Ovary (tissue), 10 donors: ENCODE measurements at places on chromosomes 4 and X. TPM values are rescaled to one million over a fixed set of nuclear protein-coding genes. Genes with fewer than 3 reads are reported as not detected.

- no peaks in the 10 kb centered on the region for H3K27me3 ChIP-seq
- no peaks in the 10 kb centered on the region for H3K4me1 ChIP-seq
- H3K27ac ChIP-seq, result no peak overlapping the region
- H3K36me3 ChIP-seq, result no peaks in the 10 kb centered on the region
- DNase-seq, result no peak
- H3K4me3 ChIP-seq, result no peak overlapping the region
These were observed 45.3 kb downstream of the SHOX start for GRCh38 chrX:675955-676295.

FAM120C gene
- total RNA-seq, result 9.4 TPM

GRCh38 chr4:146235654-146236177 is 21.4 kb downstream of the REELD1 start:
- DNase-seq, result no peak
- H3K4me3 ChIP-seq, result no peak overlapping the region
- H3K27me3 ChIP-seq, result no peaks in the 10 kb centered on the region
- no peaks in the 10 kb centered on the region for H3K36me3 ChIP-seq

DNA sequence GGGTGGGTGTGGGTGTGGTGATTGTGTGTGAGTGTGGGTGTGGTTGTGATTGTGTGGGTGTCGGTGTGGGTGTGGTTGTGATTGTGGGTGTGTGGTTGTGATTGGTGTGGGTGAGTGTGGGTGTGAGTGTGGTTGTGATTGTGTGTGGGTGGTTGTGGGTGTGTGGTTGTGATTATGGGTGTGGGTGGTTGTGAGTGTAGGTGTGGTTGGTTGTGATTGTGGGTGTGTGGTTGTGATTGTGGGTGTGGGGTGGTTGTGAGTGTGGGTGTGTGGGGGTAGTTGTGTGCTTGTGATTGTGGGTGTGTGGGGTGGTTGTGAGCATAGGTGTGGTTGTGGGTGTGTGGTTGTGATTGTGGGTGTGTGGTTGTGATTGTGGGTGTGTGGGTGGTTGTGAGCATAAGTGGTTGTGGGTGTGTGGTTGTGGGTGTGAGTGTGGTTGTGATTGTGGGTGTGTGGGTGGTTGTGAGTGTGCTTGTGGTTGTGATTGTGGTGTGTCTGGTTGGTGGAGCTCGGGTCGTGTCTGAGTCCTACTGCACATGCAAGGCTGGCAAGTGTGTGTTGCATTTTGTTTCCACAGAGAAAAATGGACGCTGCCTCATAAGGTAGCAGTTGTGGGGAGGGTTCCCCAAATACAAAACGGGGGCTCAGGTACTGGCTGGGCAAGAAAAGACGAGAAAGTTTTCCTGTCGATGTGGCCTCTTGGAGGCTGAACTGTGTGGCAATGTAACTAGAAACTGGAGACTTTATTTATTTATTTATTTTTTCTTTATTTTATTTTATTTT is 116.7 kb downstream of the UBE2K start:
- H3K27ac ChIP-seq, result no peak overlapping the region
- no peak for DNase-seq
- H3K27me3 ChIP-seq, result no peaks in the 10 kb centered on the region
- no peaks in the 10 kb centered on the region for H3K36me3 ChIP-seq
- H3K4me1 ChIP-seq, result no peaks in the 10 kb centered on the region

DNA sequence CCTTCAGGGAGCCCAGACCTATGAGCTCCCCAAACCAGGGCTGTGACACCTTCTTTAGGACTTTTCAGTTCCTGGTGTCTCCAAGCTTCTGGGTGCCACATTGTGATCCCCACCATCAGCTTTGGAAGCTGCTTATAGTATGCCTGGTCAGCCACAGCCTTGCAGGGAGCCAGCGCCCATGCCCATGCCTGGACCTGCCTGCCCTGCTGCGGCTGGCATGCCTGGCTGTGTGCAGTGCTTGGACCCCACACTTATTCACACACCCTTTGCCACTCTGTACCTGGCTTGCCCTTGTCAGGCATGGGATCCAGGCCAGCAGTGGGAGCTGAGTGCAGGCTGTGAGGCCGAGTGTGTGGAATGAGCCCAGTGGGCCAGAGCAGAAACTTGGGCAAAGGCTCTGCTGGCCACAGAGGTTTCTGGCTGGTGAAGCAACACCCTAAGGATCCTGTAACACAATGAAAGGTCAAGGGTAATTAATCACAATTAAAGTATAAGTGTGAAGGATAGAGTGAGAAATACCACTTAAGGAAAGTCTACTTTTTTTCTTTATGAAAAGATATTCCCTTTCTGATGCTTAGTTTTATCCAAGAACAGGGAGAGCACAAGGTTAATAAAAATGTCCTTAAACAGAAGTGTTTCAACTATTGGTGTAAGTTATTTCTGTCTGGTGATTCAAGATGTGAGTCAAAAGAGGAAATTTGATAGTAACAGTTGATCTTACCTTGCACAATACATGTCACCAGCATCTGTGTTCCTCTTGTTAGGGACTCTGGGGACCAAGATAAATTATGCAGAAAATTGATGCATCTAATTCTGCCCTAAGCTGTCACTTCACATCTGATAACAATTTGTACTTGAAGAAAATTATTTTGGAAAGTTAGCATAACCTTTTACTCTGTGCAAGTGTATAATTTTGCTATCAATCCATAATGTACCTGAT is 161.8 kb downstream of the FAM47A start:
- no peaks in the 10 kb centered on the region for H3K4me1 ChIP-seq
- H3K36me3 ChIP-seq, result no peaks in the 10 kb centered on the region
- DNase-seq, result no peak
- no peak overlapping the region for H3K27ac ChIP-seq
- H3K27me3 ChIP-seq, result no peaks in the 10 kb centered on the region

- H3K27me3 ChIP-seq, result no peaks in the 10 kb centered on the region
- no peak overlapping the region for H3K27ac ChIP-seq
- H3K4me3 ChIP-seq, result no peak overlapping the region
- H3K4me1 ChIP-seq, result peaks cover 6% of the 10 kb centered on the region
These were observed 30.4 kb downstream of the ELF4 start for GRCh38 chrX:130079824-130080406.

SMR3B gene
- not detected for total RNA-seq

DNA sequence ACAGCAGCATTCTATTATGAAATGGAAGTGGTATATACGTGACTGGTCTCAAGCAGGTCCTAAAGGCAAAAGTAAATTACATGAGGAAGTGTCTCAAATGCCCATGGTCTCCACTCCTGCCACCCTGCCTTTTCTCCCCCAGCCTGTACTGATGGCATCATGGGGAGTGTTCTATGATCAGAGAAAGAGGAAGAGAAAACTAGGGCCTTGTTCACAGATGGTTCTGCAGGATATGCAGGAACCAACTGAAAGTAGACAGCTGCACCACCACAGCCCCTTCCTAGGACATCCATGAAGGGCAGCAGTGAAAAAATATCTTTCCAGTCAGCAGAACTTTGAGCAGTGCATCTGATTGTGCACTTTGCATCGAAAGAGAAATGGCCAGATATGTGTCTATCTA is 901.5 kb downstream of the ARAP2 start:
- no peaks in the 10 kb centered on the region for H3K36me3 ChIP-seq
- H3K4me3 ChIP-seq, result no peak overlapping the region
- H3K27ac ChIP-seq, result no peak overlapping the region
- H3K4me1 ChIP-seq, result no peaks in the 10 kb centered on the region
- H3K27me3 ChIP-seq, result no peaks in the 10 kb centered on the region

- peaks cover 7% of the 10 kb centered on the region for H3K4me1 ChIP-seq
- no peak for DNase-seq
- no peaks in the 10 kb centered on the region for H3K36me3 ChIP-seq
- no peak overlapping the region for H3K27ac ChIP-seq
- H3K27me3 ChIP-seq, result no peaks in the 10 kb centered on the region
These were observed 118.7 kb downstream of the ENPP6 start for GRCh38 chr4:184099000-184099399.

GRCh38 chr4:75555294-75556164 is at the start of gene ODAPH:
ODAPH (plus strand) TSS chr4:75556066; CDS start chr4:75556083, 17 bp downstream.
- no peak within 1 kb of the TSS for H3K4me3 ChIP-seq
- DNase-seq, result no peak
- H3K36me3 ChIP-seq, result no peaks in the 10 kb centered on the region
- no peak within 1 kb of the TSS for H3K27ac ChIP-seq
- H3K4me1 ChIP-seq, result no peaks in the 10 kb centered on the region
- H3K27me3 ChIP-seq, result no peaks in the 10 kb centered on the region

GRCh38 chr4:108651014-108651791 is 804 bp downstream of the OSTC start:
- no peaks in the 10 kb centered on the region for H3K36me3 ChIP-seq
- no peak overlapping the region for H3K27ac ChIP-seq
- no peaks in the 10 kb centered on the region for H3K27me3 ChIP-seq
- no peak for DNase-seq

PPA2 gene
- 127 TPM for total RNA-seq

DNA sequence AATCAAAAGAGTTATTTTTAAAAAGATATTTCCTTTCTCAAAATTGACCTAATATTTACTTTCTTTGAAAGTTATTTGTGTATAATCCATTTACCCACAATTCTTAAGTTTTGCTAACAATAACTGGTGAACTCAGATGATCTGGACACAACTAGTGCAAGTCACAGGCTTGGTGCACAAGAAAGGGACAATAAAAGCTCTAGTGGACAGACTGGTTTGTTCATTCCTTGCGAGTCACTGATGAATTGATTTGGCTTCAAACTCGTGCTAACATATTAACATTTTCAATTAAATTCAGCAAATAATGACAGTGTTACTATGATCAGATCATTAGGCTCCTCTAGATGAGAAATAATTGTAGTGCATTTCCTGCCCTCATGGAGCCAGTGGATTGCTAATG is 169.2 kb downstream of the BMPR1B start:
- no peak overlapping the region for H3K27ac ChIP-seq
- DNase-seq, result no peak
- peaks cover 5% of the 10 kb centered on the region for H3K4me1 ChIP-seq
- H3K4me3 ChIP-seq, result no peak overlapping the region
- H3K36me3 ChIP-seq, result no peaks in the 10 kb centered on the region

- no peaks in the 10 kb centered on the region for H3K27me3 ChIP-seq
- no peaks in the 10 kb centered on the region for H3K4me1 ChIP-seq
- no peak for DNase-seq
- H3K27ac ChIP-seq, result no peak overlapping the region
- H3K36me3 ChIP-seq, result no peaks in the 10 kb centered on the region
These were observed 959.1 kb upstream of the LCORL start for GRCh38 chr4:18980516-18981233.

GRCh38 chr4:147050356-147050765 is 104.7 kb upstream of the TTC29 start:
- no peak overlapping the region for H3K27ac ChIP-seq
- no peak overlapping the region for H3K4me3 ChIP-seq
- H3K36me3 ChIP-seq, result no peaks in the 10 kb centered on the region
- no peak for DNase-seq

VCX3B gene
- total RNA-seq, result not detected

GRCh38 chrX:38717871-38718270 is 83.4 kb upstream of the MID1IP1 start:
- DNase-seq, result no peak
- H3K4me3 ChIP-seq, result no peak overlapping the region
- H3K27ac ChIP-seq, result no peak overlapping the region
- H3K4me1 ChIP-seq, result no peaks in the 10 kb centered on the region
- no peaks in the 10 kb centered on the region for H3K36me3 ChIP-seq

DNA sequence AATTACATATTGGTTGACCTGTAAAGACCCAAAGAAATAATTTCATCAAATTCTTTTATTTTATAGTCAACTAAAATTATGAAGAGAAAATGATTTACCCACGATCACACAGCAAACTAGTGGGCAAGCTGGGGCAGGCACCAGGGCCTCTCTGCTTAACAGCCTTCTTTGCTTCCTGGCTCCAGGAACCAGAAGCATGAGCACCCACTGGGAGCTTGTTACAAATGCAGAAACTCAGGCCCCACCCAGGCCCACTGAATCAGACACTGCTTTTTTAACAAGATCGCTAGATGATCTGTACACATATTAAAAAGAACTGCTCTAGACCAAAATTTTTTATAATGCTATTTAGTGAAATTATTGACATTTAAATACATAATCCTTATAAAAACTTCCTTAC is 95.0 kb downstream of the GEMIN8 start:
- H3K36me3 ChIP-seq, result no peaks in the 10 kb centered on the region
- no peaks in the 10 kb centered on the region for H3K4me1 ChIP-seq
- no peak overlapping the region for H3K27ac ChIP-seq
